ENCODE measurements at places on chromosomes 3 and 15. TPM values are rescaled to one million over a fixed set of nuclear protein-coding genes. Genes with fewer than 3 reads are reported as not detected.

The DUOXA1 gene
- polyA plus RNA-seq: not detected

The HHATL gene
- 60.1 TPM for polyA plus RNA-seq

The GOLGA6L10 gene
- 4.6 TPM for polyA plus RNA-seq

The CPN2 gene
- not detected for polyA plus RNA-seq

The NMNAT3 gene
- polyA plus RNA-seq: 4.3 TPM

The TM6SF1 gene
- polyA plus RNA-seq: 75.2 TPM

The ZNF662 gene
- polyA plus RNA-seq: 10.1 TPM

The SCAMP5 gene
- polyA plus RNA-seq: 7.5 TPM

The SEMA3F gene
- 24.1 TPM for polyA plus RNA-seq

The DISP2 gene
- polyA plus RNA-seq: 1.3 TPM

The ALPK3 gene
- polyA plus RNA-seq: 95.1 TPM

DNA sequence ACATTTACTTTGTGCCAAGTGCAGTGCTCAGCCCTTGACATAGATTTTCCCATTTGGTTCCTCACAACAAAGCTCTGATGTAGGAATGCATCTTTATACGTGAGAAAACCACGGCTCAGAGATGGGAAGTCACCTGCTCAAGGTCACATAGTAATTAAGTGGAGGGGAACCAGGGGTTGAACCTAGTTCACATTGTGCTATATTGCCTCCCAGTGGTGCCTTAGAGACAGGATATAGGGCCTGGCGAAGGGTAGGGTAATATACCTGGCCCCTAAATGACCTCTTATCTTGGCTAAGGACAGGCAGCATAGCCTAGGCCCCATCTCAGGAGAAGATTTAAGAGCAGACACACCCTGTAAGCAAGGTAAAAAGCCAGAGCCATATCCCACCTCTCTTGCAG lies 71.5 kb downstream of the FOXP1 start:
- DNase-seq: no peak

DNA sequence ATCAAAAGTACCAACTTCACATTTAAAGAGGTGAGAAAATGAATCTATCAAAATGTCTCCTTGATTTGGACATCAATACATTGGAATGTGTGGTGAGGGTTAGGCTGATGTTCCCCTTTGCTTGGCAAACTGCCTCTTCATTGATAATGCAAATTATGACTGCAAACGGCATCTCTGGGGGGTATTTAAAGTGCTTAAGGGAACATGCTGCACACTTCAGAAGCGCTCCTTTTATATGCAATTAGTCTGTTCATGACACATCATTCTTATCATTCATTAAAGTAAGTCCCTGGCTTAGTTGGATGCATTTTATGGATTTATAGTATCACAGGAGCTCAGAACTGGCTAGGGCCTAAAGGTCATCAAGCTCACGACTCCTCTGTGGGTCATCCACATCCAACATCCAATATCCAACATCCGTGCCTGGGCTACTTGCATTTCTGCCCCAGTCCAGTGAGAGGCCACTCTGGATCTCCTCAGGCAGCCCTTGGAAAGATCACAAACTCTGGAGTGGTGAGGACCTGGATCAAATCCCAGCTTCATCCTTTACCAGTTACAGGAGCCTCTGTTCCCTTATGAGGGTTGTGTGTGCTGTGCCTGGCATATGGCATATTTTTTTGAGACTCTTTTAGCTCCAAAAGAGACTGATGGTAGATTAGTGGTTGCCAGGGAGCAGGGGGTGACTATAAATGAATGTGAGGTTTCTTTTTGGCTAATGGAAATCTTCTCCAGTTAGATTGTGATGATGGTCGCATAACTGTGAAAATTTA lies 136.8 kb upstream of the FOXB1 start:
- no peak for DNase-seq

- peak; percentile 13 for DNase-seq
Observed at GRCh38 chr3:187406927-187407326, 38.7 kb downstream of the RTP4 start.

- DNase-seq: no peak
Observed at GRCh38 chr15:34355241-34355640, 11.8 kb downstream of the LPCAT4 start.

- DNase-seq: peak; percentile 76
Observed at GRCh38 chr3:4983739-4984510, 4.7 kb downstream of the BHLHE40 start.

DNA sequence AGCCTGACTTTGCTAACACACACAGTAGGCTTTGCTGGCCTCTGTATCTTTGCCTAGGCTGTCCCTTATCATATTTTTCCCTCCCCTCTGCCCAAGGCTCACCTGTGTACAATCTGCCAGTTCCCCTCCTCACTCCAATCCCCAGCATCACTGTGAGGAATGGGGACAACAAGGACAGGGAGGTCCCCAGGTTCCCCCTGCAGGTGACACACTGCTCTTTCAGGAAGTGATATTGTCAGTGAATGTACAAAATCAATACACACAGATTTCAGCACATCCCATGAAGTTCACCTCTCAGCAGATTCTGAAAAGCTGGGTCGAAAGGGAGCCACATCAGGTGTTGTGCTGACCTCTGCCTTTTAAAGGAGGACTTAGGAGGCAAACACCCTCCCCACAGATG lies 177.5 kb downstream of the RAB11A start:
- DNase-seq: no peak

DNA sequence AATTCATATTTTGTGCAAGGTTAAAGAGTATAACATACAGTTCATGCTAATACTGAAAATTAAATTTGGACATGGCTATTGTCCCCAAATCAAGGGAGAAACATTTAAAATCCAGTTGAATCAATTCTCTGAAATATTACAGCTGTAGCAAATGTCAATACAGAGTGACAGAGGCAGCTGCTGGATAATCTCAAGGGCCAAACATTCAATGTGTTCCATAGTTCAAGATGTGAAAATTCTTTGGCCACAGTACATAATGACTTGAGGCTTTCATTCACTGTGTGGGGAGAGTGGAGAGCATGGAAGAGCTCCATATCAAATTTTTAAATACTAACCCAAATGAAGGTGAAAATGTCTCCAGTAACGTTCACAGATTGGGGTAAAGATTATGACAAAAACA lies 1192.8 kb upstream of the CADM2 start:
- DNase-seq: peak; percentile 52

- no peak for DNase-seq
Observed at GRCh38 chr15:31271711-31272557, 54.7 kb upstream of the KLF13 start.

- no peak for DNase-seq
Observed at GRCh38 chr3:186003610-186004009, 65.8 kb upstream of the TRA2B start.

DNA sequence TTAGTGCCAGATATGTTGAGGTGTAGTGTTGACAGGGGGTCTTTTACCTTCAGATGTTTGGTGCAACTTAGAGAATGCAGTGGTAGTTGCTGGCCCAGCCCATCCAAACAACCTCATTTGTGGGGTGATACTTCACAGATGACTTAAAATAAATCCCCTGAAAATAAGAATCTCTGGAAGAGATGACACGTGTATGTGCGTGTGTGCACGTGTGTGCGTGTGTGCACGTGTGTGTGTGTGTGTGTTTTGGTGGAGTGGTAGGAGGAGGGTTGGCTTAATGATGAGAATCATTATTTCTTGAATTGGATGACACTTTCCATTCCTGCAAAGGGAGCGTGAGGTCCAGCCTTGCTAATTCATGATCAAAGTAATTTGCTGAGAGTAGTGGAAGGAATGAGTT lies 31.9 kb downstream of the SNRPN start:
- DNase-seq: no peak

DNA sequence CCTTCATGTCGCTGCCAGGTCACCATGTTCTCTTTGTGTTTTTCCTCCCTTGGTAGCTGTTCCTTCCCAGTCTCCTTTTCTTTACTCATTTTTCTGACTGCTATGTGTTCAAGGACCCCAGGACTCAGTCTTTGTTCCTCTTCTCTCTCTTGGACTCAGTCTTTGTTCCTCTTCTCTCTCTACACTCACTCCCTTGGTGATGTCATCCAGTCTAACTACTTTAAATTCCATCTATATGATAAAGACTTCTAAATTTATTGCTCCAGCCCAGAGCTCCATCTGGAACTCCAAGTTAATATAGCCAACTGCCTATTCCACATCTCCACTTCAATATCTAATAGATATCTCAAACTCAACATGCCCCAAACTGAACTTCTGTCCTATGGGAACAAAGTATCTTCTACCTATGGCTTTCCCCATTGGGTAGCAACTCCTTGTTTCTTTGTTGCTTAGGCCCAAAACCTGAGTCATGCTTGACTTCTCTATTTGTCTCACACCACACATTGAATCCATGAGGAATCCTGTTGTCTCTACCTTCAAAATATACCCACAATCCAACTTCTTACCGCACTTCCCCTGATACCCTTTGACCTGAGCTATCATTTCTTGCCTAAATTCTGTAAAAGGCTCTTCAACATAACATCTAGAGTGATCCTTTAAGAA lies 4.9 kb upstream of the DYNC1LI1 start:
- no peak for DNase-seq

GRCh38 chr3:16290007-16290826 lies 25.2 kb downstream of the OXNAD1 start:
- DNase-seq: peak; percentile 60
